Stimulated activated CD8-positive, alpha-beta memory T cell treated with anti-CD3 and anti-CD28 coated beads, Interleukin-12 subunit alpha, Interleukin-12 subunit beta, amount 100 ng/mL, for 1 hour (primary cell): ENCODE measurements at places on chromosomes 3 and 15.

- DNase-seq = no peak
Observed at GRCh38 chr15:40357246-40357645, 773 bp upstream of the DISP2 start.

DNA sequence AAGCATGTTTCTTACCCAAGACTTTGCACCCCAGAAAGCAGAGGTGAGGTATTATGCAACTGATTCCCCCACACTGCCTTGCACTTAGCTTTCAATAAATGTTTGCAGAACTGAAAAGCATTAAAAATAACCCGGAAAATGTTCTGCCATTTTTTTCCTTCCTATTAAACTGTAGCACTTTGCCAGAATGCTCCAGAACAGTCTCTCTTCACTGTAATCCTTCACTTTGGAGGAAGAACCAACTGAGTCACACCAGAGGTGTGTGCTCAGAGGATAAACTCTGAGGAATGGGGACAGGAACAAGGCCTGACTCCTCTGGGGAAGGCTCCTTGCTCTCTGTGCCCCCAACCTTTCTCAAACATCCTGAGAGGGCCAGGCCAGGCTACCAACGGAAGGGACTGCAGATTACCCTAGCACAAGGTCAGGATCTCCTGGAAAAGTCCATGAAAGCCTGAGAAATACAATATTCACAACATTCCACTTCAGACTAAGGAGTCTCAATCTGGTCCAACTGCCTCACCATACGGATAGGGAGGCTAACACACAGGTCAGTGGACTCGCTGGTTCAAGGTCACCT, 19.0 kb downstream of the ANP32A start:
- DNase-seq = no peak

DNA sequence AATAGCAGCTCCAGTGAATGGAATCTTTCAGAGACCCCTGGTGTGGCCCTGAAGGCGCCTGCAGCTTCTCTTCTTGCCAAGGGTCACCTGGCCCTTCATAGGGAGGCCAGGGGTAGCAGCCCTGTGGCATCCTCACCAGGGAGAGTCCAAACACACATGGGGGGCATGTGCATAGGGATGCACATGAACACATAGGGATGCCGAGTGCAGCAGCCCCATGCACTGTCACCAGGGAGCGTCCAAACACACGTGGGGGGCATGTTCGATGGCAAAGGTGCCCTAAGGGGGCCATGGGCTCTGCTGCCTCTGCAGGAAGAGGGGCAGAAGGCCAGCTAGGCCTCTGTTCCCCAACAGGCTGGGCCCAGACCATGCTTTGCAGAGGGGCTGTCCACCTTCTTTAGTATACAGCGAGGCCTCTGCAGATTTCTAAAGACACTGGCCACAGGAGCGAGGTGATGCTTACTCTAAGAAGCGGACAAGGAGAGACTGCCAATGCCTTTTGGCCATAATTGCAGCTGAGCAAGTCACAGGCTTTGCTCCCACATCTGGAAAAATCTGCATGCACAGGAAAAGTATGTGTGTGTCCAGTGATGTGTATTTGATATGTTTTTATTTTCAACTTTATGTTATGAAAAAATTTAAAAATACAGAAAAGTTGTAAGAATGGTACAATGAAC, 21.0 kb downstream of the ANAPC13 start:
- DNase-seq = no peak

DNA sequence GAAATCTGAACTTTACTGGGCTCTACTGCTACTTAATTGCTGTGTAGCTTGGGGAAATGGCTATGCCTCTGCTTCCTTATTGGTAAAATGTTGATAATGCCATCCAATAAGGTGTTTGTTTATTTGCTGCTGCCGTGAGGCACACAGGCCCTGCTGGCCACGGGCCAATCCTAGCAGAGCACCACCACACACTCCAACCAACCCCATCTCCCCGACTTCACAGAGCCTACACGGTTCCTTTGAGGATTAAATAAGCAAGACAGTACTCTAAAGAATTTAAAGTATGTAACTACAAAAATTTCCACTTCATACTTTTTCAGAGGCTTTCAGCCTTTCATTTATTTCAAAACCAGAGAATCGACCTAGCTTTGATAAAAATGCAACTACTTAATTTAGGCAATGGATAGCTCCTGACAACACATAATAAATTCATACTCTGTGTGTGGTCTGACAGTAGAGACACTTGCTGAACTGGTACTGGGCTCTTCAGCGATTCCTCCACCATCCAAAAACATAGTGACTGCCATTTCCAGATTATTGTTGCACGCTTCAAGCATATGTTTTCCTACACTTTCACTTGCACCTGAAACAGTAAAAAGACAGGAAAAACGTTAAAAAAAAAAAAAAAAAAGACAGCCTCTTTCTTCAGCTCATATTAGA, 25.3 kb downstream of the UBXN7 start:
- no peak for DNase-seq

DNA sequence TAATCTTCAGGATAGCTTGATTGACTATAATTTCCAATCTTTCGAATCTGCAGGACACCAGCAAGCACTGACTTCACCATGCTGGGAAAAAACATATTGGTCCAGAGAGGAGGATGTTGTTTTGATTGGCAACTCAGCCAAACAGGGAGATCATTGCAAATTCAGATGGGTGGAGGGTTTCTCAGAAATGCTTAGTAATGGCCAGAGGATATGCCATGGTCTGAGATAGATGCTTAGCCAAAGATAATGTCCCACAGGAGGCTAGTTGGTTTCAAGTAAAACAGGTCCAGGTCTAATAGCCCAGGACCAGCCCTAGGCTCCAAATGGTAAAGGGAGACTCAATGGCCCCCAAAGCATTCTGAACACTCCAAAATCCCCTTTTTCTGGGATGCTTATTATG, 46.7 kb upstream of the CCDC80 start:
- DNase-seq = no peak

GRCh38 chr3:61733876-61734275, 172.5 kb downstream of the PTPRG start:
- no peak for DNase-seq

DNA sequence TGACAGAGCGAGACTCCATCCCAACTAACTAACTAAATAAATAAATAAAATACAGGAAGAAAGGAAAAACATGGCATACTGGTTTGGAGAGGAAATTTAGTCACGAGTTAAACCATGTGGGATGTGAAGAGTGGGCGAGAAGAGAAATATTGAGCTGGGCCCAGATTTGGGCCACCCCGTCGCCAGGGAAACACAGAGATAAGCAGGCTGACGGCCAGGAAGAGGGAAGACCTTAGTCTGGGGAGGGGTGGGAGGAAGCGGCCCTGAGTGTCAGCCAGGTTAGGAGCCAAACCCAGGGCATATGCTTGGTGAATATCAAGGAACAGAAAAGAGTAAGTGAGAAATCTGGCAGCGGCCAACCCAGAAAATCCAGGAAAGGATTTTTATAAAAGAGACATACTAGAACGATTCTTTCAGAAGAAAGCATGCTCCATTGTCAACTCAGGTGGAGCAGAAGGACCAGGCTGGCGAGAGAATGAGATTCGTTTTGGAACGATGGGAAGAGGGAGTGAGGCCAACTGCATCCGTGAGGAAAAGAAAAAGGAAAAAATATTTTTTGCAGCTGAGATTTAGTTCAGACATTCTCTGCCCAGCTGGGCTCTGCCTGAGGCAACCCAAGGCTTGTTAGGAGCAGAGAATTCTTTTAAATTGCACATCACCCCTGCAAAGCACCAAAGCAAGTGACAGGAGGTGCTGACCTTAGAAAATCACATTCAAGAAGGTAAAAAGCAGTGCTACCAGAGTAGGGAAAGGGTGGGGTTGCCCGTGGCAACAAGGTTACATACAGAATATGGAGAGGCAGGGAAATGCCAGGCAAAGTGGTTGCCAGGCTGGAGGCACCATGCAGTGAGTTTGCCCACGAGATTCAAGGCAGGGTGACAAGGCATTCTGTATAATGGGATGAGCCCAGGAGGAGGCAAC, 59.3 kb upstream of the RAD18 start:
- DNase-seq = no peak

DNA sequence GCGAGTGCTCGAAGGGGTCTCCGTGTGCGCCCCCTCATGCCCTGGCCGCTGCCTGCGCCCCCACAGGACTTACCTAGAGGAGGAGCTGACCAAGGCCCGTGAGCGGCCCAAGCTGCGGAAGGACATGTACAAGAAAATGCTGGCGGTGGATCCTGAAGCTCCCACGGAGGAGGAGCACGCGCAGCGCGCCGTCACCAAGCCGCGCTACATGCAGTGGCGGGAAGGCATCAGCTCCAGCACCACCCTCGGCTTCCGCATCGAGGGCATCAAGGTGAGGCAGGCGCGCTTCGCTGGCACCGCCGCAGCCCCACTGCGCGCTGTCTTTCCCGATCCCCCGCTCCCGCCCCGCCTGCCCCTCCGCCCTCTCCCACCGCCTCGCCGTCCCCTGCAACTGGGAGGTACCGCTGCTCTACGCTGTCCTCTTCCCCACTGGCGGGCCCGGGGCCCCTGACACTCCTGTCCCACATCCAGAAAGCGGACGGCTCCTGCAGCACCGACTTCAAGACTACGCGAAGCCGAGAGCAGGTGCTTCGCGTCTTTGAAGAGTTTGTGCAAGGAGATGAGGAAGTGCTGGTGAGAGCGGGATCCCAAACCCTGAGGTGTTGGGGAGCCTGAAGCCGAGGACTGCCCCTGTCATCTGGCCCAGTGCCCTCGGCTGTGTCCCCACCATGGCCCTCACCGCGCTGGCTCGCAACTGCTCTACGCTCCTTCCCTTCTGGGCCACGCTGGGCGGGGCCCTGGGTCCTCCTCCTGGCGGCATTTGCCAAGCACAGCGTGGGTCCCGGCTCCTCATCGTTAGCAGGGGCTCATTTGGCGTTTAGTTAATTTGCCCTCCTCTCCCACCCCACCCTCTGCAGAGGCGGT, 8.5 kb downstream of the ITPKA start:
- no peak for DNase-seq

DNA sequence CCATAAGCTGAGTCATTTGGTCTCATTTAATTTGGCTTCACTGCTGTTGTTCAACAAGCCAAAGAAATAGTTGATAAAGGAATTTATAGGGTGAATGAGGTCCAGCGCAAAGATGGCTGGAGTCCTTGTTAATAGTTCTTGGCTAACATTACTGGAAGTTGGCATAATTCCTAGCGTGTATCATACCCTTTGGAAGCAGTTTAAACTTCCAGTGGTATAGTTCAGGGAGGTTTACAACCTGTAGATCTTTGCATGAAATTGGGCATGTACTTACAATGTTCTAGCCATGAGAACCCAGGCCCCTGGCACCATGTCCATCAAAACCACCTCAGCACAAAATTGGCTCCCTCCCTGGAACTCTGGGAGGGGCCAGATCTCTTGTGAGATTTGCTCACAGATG, 380.8 kb downstream of the LRTM1 start:
- DNase-seq = no peak

- DNase-seq = no peak
Observed at GRCh38 chr15:39171944-39172368, 408.9 kb upstream of the THBS1 start.

DNA sequence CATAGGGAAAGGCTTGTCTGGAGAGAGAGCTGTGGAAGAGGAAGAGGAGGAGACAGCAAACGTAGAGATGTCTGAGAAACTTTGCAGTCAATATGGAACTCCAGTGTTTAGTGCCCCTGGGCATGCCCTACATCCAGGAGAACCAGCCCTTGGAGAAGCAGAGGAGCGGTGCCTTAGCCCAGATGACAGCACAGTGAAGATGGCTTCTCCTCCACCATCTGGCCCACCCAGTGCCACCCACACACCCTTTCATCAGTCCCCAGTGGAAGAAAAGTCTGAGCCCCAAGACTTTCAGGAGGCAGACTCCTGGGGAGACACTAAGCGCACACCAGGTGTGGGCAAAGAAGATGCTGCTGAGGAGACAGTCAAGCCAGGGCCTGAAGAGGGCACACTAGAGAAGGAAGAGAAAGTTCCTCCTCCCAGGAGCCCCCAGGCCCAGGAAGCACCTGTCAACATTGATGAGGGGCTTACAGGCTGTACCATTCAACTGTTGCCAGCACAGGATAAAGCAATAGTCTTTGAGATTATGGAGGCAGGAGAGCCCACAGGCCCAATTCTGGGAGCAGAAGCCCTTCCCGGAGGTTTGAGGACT, 6.9 kb downstream of the MAP1A start:
- DNase-seq = no peak

DNA sequence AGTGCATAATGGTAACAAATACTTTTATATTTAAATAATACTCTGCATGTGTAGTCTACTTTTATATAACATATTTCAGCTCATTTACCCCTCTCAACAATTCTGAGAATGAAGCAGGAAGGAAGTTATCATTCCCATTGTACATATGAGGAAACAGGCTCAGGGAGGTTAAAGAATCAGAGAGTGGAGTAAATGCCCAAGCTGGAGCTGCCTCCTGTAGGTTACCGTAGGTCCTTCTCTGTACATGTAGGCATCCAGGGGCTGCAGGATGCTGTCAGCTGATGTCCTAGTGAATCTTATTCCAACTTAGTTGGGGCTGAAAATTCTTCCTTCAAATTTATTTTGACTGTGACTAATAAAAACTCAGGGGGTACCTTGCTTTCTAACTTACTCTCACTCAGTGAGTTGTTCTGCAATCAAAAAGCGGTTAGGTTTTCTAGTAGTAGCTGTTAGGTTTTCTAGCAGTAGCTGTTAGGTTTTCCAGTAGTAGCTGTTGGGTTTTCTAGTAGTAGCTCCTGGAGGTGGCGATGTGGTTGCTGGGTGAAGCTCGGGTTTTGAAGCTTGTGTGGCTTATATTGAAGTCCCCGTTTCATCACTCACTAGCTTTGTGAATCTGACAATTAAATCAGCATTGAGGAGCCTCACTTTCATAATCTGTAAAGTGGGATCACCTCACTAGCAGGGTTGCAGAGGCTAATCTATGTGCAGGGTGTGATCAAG, 357.0 kb downstream of the NR2F2 start:
- no peak for DNase-seq

DNA sequence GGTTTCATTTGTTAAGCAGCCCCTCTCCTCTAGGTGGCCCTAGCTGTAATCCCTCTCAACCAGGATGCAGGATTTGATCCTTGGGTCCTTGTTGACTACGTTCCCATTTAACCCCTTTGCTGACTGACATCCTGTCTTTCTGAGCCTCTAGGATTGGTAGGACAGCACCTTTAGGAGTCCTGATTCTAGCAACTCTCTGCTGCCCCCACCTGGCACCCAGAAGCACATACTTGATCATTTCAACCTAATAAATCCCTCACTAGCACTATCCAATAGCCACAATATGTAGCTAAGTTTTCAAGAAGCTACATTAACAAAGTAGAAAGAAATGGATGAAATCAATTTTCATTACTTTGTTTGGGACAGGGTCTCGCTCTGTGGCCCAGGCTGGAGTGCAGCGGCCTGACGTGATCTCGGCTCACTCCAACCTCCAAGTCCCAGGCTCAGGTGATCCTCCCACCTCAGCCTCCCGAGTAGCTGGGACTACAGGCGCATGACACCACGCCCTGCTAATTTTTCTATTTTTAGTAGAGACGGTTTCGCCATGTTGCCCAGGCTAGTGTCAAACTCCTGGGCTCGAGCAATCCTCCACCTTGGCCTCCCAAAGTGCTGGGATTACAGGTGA, 28.3 kb downstream of the RSL24D1 start:
- DNase-seq = peak; percentile 8

- DNase-seq = peak; percentile 57
Observed at GRCh38 chr3:4983739-4984510, 4.7 kb downstream of the BHLHE40 start.

- DNase-seq = no peak
Observed at GRCh38 chr3:73637042-73637441, 12.3 kb upstream of the PDZRN3 start.

- DNase-seq = no peak
Observed at GRCh38 chr3:193963808-193964516, 172.0 kb upstream of the HES1 start.

- no peak for DNase-seq
Observed at GRCh38 chr3:156443079-156443478, 111.8 kb downstream of the SSR3 start.
